Activated naive CD8-positive, alpha-beta T cell treated with anti-CD3 and anti-CD28 coated beads, Interleukin-2, amount 10 ng/mL, durations not matched to agents 7 days and 5 days (primary cell): ENCODE measurements at places on chromosomes 1 and 21. TPM values are rescaled to one million over a fixed set of nuclear protein-coding genes. Genes with fewer than 3 reads are reported as not detected.

Gene ADGRL4
- not detected for total RNA-seq

Gene RHD
- not detected for total RNA-seq

Gene GPR3
- total RNA-seq, result 0.43 TPM

Gene LCE6A
- not detected for total RNA-seq

Gene LRRC38
- not detected for total RNA-seq

Gene MEX3A
- 0.11 TPM for total RNA-seq

Gene DCDC2B
- 0.22 TPM for total RNA-seq

Gene CD2
- 229 TPM for total RNA-seq

Gene E2F2
- total RNA-seq, result 44.2 TPM

Gene LAPTM5
- total RNA-seq, result 485 TPM

Gene SLC30A7
- 34.6 TPM for total RNA-seq

Gene ATP1A4
- total RNA-seq, result not detected

Gene TFF2
- not detected for total RNA-seq

Gene OR2L13
- not detected for total RNA-seq

Gene LIN28A
- not detected for total RNA-seq

Gene SLC44A5
- total RNA-seq, result 0.89 TPM

Gene KLHDC9
- total RNA-seq, result 1.2 TPM

- no peak for DNase-seq
Measured at GRCh38 chr1:210272666-210273065, 40.1 kb downstream of the SERTAD4 start.

DNA sequence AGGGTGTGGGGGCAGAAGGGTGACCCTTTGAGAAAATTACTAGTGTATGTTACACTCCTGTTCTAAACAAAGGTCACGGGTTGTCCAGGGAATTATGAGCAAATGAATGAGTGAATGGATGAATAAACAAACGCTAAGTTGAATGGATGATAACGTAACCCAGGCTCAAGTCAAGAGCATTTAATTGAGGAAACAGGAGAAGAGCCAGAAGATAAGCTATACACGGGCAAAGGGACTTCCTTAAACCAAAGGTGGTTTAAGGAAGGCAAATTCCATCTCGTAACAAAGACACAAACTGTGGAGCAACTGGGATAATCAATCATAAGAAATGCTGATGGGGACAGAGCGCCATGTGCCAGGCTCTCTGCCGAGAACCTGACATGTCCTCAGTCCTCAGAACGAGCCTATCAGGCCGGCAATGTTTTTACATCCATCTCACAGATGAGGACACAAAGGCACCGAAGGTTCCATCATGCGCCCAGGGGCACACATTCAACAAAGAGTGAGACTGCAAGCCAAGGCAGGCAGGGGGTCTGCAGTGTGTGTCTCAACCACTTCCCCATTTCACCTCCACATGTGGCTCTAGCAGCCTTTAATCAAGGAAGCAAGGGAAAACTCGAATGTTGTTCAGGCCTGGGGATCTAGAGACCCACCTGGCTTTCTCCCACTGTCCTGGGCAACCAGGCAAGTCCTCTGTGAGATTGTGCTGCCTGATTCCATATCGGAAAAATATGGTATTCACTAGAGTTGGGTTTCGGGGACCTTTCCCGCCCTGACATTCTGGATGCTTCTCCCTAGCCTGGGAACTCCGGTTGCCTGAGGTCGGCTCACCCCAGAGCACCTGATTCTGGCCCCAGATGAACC is 126.8 kb upstream of the EDN2 start:
- DNase-seq, result no peak

GRCh38 chr1:200681231-200681630 is 11.5 kb upstream of the DDX59 start:
- no peak for DNase-seq

- DNase-seq, result no peak
Measured at GRCh38 chr1:239677362-239677761, 291.0 kb downstream of the CHRM3 start.

- no peak for DNase-seq
Measured at GRCh38 chr1:30704765-30705509, 18.4 kb downstream of the MATN1 start.

- DNase-seq, result no peak
Measured at GRCh38 chr1:1623631-1624442, 8.1 kb upstream of the MMP23B start.

GRCh38 chr1:3541936-3542335 is 69.4 kb downstream of the MEGF6 start:
- DNase-seq, result no peak

- DNase-seq, result no peak
Measured at GRCh38 chr1:151892190-151892589, 17.1 kb downstream of the THEM4 start.

DNA sequence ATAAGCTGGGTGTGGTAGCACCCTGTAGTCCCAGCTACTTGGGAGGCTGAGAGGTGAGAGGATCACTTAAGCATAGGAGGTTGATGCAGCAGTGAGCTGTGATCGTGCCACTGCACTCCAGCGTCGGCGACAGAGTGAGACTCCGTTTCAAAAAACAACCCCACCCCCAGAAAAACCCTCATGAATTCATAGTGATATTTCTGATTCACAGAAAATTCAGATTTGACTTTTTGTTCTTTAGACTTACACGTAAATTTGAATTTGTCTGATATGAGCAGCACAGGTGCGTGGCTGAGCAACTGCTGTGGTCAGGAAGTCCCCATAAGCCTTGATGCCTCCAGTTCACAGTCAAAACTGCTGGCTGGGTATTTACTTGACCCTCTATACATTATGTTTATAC is 10.0 kb upstream of the MORC3 start:
- no peak for DNase-seq

DNA sequence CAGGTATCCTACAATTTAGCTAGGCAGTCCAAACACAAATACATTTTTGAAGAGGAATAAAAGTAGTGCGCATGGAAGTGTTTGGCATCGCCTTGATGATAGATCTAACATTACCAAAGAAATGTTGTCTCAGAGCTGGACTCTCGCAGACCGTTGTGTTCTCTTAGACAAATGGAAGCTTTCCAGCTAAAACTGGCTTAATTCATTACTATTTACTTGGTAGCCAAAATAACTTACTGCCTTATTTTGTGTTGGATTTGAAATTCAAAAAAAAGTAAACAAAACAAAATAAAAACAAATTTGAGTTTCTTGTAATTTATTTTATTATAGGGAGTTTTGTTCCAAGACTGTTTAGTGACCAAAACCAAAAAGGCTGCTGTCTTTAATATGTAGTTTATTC is 51.6 kb downstream of the PDE4B start:
- no peak for DNase-seq

- DNase-seq, result no peak
Measured at GRCh38 chr1:36396359-36396758, 1.3 kb downstream of the LSM10 start.

DNA sequence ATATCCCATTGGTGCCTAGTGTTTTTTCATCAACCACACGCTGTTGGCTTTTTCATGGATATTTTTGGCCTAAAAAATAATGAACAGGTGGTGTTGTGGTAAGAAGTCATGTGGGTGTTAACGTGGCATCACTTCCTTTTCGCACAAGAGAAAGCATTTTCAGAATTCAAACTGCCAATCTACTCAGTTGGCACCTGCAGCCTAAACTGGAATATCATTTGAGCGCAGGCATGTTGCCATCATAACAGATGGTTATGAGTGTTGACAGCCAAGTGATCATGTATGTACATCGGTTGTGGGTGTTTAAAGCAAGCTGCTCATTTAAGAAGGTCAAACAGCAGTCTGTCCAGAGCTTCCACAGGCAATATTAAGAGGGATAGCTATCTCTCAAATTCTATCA is 1963.0 kb downstream of the NCAM2 start:
- no peak for DNase-seq

GRCh38 chr1:57551476-57551875 is 127.6 kb upstream of the DAB1 start:
- DNase-seq, result no peak

DNA sequence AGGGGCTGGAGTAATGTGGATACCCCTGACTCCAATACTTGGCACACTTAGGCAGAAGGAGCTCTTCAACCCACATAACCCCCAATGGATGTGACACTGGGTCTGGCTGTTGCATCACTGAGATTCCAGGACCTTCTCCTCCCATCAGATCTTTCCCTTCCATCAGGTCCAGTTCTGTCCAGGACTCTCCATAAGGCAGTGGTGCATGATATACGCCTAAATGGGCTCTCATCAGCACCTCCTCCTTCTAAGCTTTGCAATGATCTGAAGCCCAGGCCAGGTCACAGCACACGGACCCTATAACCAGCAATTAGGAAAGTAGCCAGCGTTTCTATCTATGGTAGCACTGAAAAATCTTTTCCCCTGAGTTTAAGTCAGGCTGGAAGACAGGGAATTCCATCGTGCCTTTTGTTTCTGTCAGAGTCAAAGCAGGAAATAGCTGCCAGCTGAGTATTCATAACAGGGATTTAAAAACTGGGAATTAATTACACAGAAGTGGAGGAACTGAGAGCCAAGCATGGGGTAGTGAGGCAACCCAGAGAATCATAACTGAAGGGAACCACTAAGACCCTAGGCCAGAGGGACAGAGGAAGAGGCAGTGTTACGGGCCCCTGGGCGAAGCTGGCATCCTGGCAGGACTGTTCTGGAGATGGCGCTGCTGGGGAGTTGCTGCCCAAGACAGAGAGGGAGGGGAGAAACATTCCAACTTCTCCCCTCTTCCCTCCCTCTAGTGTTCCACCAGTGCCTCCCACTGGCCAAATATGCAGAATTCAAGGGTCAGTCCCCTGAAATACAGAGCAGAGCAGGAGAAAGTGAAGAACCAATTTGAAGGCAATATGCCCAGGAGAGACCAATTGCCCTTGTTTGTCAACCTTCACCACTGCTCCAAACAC is 37.5 kb upstream of the HOOK1 start:
- no peak for DNase-seq

GRCh38 chr1:90717356-90717664 is 208 bp upstream of the BARHL2 start:
- DNase-seq, result no peak

DNA sequence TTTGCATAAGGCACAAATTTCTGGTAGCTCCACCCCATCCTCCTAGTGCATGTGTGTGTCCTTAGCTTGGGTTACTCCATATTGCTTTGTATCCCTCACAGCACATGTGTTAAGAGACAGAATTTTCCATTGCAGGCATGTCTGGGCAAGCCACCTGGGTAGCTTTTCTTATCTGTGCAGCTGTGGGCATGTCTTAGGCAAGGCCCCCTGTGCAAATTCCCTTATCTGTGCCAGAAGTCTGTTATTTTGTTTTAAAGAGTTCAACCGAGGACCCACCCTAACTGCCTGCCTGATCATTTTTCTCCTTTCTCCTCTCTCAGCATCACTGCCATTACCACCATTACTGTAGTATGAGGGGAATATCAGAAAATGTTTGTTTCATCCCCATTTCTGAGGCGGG is 131.9 kb downstream of the CYYR1 start:
- DNase-seq, result no peak

DNA sequence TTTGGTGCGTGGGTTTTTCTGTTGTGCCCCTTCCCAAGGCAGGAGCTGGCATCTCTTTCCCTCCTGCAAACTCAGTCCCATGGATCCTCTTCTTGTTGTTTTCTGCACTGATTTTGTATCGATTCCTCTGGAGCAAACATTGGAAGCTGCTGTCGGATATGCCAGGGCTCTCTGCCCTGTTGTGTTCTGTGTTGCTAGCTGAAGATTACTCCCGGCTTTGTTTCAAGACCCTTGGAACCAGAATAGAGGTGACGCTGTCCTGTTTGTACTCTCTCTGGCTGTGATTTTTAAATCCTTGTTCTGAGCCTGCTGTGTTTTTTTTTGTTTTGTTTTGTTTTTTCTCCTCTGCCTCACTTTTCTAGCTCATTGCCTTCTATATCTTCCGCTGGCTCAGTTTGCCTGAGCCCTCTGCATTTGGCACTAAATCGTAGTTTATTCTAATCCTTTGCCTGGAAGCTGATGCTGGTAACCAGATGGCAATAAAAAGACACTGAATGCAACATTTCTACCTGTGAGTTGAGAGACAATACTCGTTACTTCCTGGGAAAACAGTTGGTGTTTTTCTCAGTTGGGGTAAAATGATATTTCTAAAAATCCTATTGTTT is 67.0 kb downstream of the BACH1 start:
- DNase-seq, result no peak

GRCh38 chr1:214124915-214125314 is 137.1 kb downstream of the PROX1 start:
- no peak for DNase-seq

GRCh38 chr1:24481101-24481500 is 21.5 kb upstream of the RCAN3 start:
- no peak for DNase-seq

DNA sequence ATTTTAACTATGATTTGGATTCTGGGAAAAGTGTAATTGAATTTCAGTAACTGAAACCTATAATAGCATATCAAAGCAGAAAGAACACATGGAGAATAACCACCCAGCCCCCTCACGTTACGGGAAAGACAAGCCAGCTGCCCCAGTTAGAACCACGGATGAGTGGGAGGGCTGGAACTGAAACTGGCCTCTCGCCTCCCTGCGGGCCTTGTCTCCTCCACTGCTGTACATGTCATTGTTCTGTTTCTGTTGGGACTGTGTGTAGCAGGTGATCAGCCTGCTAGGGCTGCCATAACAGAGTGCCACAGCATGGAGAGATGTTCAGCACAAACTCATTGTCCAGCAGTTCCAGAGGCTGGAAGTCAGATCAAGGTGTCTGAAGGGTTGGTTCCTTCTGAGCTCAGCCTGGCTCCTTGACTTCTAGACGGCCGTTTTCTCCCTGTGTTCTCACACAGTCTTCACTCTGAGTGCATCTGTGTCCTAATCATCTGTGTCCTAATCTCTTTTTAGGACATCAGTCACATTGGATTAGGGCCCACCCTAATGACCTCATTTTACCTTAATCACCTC is 52.4 kb downstream of the MAP3K21 start:
- DNase-seq, result no peak

- DNase-seq, result no peak
Measured at GRCh38 chr1:43729816-43730463, 22.6 kb downstream of the ST3GAL3 start.

DNA sequence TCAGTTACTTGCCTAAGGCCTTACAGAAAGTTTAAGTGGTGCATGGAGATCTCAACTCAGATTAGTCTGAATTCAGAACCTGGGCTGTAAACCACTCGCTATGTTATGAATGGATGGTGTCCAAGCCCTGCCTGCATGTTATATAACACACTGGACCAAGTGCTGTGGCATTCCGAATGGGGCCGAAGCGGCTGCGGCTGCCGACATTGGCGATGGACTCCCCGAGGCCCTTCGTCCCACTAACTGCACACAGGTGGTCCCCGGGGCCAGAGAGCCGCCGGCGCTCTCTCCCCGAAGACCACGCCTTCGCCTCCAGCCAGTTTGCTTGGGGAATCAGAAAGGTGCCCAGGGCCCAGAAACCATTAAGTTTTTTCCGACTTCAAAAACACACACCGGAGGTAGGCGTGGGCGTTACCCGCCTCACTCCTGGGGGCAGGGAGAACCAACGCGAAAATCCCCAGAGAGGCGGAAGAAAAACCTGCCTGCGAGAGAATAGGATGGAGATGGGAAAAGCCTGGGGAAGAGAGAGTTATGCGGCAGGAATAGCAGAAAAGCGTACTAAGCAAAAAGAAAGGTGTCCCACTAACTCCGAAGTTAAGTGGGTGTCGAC is 579 bp upstream of the TENT5C start:
- DNase-seq, result no peak

- DNase-seq, result no peak
Measured at GRCh38 chr1:208183977-208184911, 59.9 kb downstream of the PLXNA2 start.

GRCh38 chr1:209403921-209404320 is 179.6 kb upstream of the CAMK1G start:
- DNase-seq, result no peak

- no peak for DNase-seq
Measured at GRCh38 chr1:97632776-97633175, 288.1 kb downstream of the DPYD start.

GRCh38 chr1:63843884-63844283 is 70.1 kb downstream of the ROR1 start:
- DNase-seq, result no peak
